Activated T-helper 1 cell treated with anti-CD3 and anti-CD28 coated beads, Interleukin-2, amount 50 U/mL, for 16 hours (primary cell): ENCODE measurements at places on chromosomes 16 and 17.

DNA sequence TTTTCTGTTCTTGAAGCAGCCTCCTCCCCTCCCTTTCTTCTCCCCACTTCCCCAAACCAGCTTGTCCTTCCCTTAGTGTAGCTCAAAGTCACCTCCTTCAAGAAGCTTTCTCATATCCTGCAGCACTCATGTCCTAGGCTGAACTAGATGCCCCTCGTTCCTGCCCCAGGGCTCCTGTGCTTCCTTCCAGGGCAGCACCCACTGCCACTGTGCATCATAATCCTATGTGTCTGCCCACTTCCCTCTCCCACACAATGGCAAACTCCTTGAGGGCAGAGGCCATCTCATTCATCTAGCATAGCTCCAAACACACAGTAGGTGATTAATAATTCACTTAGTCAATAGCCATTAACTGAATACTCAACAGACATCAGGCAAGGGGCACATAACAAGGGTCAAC is 6.9 kb upstream of the TMEM132E start:
- no peak for DNase-seq

GRCh38 chr16:6964679-6965078 is 368.0 kb upstream of the RBFOX1 start:
- no peak for DNase-seq

- DNase-seq = no peak
These were observed 2.5 kb downstream of the ADAD2 start for GRCh38 chr16:84193480-84193879.

DNA sequence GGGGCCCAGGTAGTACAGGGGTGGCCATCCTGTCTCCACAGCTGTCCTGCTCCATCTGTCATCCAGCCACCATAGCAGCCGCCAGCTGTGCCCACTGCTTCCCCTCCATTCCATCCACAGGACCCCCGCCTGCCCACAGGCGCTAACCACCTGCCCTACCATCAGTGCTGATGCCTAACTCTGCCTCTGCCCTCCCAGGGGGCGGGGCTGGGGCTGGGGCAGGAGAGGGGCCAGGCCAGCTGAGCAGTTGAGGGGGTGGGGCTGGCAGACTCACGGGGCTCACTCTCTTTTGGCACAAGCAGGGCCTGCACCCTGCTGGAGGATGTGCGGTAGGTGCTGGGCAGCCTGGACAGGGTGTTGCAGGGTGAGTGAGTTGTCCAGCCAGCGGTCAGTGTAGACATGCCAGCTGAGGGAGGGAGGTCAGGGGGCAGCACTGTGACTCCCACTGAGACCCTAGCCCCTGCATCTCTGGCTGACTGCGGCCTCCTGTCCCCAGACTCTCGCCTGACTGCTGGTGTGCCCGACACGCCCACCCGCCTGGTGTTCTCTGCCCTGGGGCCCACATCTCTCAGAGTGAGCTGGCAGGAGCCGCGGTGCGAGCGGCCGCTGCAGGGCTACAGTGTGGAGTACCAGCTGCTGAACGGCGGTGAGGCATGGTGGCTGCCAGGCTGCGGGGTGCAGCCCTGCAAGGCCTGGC is 9.6 kb downstream of the GALK1 start:
- no peak for DNase-seq

- DNase-seq = no peak
These were observed 36.6 kb downstream of the TOM1L2 start for GRCh38 chr17:17935321-17936271.

DNA sequence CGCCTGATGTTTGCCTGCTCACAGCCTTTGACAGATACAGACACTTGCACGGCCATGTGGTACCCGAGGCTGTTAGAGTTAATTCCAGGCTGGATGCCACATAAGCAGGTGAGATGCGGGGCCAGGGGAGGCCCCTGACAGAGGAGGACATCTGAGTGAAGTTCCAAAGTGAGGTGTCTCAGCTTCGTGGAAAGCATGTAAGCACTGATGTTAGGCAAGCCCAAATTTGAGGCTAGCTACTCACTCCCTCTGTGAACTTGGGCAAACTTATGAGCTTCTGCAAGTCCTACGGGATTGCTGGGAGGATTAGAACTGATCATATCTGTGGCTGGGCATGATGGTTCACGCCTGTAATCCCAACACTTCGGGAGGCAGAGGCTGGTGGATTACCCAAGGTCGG is 39.3 kb upstream of the MARCHF10 start:
- no peak for DNase-seq

DNA sequence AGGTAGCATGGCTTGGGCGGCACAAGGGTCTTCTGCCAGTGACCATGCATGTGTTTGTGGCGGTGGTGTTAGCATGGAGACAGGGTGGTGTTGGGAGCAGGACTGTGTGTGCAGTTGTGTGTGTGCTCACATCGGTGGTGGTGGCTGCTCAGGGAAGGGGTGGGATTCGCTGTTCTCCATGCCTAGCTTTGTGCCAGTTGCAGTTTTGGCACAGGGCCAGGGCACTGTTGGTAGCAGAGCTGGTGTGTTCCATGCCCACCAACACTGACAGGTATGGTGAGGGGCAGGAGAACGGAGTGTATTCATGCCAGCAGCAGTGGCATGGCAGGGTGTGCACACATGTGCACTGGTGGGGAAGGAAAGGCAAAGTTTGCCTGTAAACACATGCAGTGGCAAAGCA is 77.3 kb upstream of the TEKT1 start:
- no peak for DNase-seq

- DNase-seq = no peak
These were observed 244.9 kb downstream of the PRKCA start for GRCh38 chr17:66547151-66547865.

DNA sequence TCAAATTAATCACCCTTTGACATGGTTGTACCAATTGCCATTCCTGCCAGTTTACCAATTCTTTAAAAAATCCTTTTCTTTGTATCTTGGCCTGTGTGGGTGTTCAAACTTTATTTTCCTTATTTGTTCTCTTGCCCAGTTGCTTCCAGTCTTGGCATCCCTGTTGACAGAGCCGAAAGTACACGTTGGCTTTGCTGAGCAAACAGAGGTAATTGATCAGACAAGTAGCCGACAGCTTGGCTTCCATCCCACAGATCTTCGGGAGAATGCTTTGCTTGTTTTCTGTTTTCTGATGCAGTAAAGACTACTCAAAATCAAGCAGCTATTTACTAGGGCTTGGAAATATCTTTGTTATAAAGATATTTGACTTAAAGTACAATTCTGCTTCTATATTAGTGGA is 506.8 kb upstream of the SALL1 start:
- no peak for DNase-seq

DNA sequence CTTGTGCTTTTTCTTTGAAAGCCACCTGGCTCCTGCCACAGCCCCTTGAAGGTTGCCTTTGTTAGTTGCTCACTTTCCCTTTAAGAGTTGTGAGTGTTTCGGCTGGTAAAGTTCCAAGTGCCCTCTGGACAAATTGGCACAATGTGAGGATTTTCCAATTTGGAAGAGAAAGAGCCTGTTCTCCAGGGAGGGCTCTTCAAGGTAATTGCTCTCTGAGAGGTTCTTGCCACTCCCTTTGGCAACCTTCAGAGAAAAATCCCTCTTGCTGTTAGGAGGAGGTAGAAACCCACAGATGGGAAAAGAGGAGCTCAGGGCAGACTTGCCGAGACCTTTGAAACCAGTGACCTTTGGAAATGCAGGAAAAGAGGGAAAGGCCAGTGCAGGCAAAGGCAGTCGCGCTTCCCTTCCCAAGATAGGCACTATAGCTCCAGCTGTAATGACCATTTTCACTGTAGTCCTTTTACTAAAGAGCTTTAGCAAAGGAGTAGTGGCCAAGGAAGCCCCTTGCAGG is 49.0 kb upstream of the AKAP1 start:
- DNase-seq = no peak
